ENCODE measurements at places on chromosomes 6 and 20.

GRCh38 chr20:58596244-58596643, 54.8 kb upstream of the STX16 start:
- DNase-seq: no peak

DNA sequence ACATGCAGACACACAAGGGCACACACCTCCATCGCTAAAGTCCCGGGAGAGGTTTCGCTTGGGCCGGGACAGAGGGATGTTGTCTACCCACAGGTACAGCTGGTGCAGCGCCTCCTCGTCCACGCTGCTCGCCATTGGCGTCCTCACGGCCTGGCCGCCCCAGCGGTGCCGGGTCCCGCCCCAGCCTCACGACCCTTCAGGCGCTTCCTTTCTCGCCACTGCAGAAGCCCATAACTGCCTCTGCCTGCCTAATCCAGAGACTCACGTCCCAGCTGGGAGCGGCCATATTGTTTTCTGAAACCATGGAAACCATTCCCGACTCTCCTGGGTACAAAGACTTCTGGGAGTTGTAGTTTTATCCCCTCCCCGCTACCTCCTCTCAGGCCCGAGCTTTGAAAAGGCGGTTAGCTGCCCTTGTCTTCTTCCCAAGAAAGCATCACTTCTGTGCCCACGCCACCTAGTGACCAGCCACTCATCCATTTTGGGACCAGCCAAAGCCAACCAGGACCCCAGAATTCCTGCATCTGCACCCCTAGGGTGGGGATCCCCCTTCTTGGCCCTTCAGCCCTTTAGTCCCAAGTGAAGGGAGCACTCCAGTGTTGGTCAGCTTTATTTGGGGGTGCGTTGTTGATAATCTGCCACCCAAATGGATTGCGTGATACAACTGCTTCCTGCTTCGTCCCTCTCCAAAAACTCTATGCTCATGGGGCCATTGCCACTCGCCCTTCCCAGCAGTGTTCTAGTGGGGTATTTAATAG, at the start of gene SPEF1:
SPEF1 (minus strand) TSS at position 296 of the 758 bp plus-strand sequence; CDS start at position 135, 161 bp downstream.
- DNase-seq: peak; percentile 81

- DNase-seq: no peak
Observed at GRCh38 chr6:135230711-135231468, 49.8 kb downstream of the MYB start.

DNA sequence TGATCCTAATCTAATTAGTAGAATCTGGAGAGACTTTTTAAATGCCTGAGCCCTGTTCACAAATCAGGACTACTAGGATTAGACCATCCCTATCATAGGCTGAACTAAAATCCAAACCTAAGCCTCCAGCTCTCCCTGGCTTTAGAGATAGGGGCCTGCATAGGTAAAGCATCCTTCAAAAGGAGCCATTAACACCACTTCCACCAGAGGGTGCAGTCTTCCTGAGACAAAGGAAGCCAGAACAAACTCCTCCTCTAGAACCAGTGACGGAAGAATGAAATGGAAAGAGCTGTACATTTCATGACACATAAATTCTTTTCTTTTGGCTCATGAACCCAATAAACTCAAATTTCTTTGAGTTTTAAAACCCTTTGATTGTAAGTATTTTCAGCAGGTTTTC, 291.2 kb upstream of the ADGRB3 start:
- DNase-seq: no peak

- DNase-seq: no peak
Observed at GRCh38 chr6:32318501-32318900, 53.2 kb downstream of the TSBP1 start.

DNA sequence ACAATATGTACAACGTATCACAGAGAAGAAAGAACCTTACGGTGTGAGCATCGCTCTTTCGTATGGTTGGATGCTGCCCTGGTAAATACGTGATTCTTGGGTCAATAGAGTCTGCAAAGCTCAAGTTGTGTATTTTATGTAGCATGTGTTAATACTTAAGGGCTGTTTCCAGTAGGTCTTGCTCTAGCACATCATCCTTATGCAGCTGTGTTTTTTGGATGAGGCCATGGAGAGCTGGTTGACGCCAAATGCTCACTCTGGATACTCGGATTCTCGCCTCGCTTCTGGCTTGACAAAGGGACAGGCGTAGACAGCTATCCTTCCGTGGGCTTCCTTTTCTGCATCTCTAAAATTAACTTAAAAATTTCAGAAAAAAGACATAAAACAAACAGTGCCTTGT, 38.9 kb downstream of the SNRNP48 start:
- no peak for DNase-seq

GRCh38 chr20:10239954-10240353, 21.3 kb downstream of the SNAP25 start:
- peak; percentile 22 for DNase-seq

DNA sequence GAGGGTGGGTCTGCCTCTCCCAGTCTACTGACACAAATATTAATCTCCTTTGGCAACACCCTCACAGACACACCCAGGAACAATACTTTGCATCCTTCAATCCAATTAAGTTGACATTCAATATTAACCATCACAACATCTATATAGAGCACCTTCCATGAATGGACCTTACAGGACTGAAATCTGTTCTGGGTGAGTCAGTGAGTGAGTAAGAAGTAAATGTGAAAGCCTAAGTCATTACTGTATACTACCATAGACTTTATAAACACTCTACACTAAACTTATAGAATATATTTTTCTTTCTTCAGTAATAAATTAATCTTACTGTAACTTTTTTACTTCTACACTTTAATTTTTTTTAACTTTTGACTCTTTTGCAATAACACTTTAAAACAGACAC, 993.8 kb upstream of the MAP3K7 start:
- DNase-seq: no peak

DNA sequence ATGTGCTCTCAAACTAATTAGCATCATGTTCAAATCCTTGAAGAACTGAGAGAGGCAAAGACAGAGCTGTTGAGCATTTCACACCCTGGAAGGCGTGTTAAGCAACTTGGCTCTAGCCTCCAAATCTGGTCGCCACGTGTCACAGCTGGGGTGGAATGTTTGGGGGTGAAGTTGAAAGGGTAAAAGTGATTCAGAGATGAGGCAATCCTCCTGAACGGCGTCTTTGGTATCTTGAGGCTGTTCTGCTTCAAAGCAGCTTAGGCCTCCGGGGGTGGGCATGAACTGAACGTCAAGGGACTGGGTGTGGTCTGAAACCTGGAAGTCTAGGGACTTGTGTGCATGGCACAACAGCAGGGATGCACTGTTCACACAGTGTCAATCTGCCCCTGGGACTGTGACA, 62.3 kb downstream of the TRAM2 start:
- no peak for DNase-seq

DNA sequence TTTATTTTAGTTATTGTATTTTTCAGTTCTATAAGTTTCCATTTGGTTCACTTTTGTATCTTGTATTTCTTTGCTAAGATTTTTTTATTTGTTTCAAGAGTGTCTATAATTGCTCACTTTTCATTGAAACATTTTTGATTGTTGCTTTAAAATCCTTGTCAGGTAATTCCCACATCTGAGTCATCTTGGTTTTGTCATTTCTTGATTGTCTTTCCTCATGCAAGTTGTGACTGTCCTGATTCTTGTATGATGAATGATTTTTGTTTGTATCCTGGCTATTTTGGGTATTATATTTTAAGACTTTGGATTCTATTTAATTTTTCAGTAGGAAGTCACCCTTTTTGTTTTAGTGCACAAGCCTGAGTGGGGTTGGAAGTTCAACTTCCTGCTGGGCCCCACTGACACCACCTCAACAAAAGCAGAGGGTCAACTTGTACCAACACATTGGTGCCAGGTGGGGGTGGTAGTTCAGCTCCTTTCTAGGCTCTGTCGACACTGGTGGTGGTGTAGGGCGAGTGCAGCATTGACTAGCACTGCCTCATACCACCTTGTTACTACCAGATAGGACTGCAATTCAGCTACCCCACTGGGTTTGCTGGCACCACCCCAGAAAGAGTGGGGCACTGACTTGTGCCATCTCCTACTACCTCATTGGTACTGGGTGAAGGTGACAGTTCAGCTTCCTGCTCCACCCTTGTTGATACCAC, 8.8 kb downstream of the RSPH3 start:
- no peak for DNase-seq

DNA sequence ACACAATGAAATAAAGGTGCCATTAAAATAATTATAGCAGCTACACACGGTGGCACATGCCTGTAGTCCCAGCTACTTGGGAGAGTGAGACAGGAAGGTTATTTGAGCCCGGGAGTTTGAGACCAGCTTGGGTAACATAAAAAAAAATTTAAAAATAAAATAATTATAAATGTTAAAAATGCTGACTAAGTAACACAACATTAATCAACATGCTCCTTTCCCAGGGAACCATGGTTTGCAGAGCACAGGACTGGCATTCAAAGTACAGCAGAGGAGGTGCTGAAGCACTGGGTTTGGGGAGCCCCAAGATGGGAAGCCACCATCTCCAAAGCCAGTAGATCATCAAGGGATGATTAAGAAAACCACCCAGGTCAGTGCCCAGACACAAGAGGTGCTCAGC, 51.9 kb downstream of the NFATC2 start:
- no peak for DNase-seq

GRCh38 chr6:12974551-12974950, 258.0 kb downstream of the PHACTR1 start:
- no peak for DNase-seq

DNA sequence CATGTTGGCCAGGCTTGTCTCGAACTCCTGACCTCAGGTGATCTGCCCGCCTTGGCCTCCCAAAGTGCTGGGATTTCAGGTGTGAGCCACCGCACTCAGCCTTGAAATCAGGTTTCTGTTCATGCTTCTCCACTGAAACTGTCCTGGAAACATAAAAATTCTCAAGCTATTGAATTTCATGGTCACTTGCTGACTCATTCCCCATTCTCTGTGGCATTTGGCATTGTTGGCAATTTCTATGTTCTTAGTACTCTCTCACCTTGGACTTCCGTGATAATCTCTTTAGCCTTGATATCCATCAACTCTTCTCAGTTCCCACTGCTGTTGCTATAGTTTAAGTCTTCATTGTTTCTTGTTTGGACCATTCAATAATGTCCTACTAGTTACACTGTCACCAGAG, 6.2 kb downstream of the SEL1L2 start:
- DNase-seq: no peak

DNA sequence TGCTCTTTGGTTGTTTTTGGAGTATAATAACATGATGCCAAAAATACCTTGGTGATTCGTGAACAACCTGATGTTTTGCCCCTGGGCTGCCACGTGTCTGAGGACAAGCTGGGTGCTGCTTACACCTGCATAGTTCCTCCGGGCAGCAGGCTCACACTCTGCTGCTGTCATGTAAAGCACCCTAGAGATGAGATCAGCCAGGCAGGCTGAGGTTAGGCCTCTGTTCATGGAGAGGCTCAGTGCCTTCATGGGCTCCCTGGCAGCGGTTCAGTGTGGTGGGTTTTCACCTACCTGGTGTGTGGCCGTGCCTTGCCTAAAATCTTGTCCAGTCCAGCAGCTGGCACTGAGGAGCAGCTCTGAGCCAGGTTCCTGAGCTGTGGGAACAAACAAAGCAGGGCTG, 60.1 kb upstream of the TAGAP start:
- no peak for DNase-seq

- no peak for DNase-seq
Observed at GRCh38 chr20:33434434-33434833, 9.1 kb downstream of the SNTA1 start.

GRCh38 chr6:66948106-66948505, 1241.1 kb upstream of the EYS start:
- no peak for DNase-seq

DNA sequence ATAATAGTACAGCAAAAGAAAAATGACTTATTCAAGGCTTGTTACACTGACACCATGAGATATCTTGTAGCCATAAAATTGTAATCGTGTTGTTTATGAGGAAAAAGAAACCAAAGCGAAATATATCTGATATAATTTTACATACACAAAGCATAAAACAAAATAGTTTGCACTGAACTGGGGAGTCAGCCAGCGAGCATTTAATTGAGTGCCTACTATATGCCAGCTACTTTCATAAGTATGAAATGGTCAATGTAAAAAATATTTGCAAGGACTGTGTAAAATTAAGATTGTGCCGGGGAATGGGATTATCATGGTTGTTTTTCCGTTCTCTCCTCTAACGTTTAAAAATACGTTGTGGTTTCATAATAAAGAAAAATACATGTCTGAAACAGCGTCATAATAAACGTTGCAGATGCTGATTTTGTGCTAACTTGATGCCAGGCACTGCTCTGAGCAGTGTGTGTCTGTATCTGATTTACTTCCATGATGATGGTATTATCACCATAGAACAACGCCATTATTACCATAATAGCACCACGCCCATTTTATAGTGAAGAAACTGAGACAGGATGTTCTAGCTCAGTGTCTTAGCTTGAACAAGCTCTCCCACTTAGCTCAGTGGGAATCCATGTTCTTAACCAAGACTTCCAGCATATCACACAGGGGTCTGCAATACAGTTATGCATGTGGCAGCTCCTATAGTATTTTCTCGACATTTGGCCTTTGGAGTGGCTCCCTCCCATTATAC, 144.6 kb downstream of the BCAS1 start:
- DNase-seq: no peak

- no peak for DNase-seq
Observed at GRCh38 chr6:97778290-97779038, 495.4 kb upstream of the MMS22L start.

- DNase-seq: no peak
Observed at GRCh38 chr20:35007413-35007812, 51.7 kb downstream of the MYH7B start.

GRCh38 chr6:129489215-129489765, 220.7 kb downstream of the ARHGAP18 start:
- DNase-seq: no peak
